ENCODE measurements at places on chromosomes 12 and 14.

DNA sequence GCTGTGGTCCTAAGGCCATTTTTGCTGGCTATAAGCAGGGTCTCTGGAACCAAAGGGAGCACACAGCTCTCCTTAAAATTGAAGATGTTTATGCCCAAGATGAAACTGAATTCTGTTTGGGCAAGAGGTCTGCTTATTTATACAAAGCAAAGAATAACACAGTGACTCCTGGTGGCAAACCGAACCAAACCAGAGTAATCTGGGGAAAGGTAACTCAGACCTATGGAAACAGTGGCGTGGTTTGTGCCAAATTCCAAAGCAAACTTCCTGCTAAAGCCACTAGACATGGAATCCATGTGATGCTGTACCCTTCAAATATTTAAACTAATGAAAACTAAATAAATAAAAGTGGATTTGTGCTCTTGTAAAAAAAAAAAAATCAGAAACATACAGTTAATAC is 29.6 kb upstream of the BICDL1 start:
- DNase-seq, result no peak

DNA sequence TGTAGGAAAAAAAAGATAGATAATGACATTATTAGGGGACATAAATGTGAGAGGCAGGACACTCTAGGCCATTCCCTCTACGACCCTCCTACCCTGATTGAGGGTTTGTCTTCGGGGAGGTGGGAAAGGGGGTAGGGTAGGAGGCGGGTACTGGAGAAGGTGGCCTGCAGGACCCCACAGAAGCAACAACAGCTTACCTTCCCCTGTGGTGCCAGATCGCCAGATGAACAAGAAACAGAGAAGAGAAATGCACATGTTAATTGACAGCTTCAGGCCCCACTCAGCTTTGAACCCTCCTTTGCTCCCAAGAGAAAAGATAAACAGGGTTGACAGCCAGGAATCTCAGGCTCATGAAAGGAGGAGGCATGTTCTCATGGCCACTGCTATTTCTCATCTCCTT is 4.8 kb downstream of the PHB2 start:
- no peak for DNase-seq

- no peak for DNase-seq
Observed at GRCh38 chr12:48525332-48525731, at the start of gene OR8S1. OR8S1 (plus strand) TSS chr12:48525632; CDS start chr12:48525632, 0 bp downstream.

DNA sequence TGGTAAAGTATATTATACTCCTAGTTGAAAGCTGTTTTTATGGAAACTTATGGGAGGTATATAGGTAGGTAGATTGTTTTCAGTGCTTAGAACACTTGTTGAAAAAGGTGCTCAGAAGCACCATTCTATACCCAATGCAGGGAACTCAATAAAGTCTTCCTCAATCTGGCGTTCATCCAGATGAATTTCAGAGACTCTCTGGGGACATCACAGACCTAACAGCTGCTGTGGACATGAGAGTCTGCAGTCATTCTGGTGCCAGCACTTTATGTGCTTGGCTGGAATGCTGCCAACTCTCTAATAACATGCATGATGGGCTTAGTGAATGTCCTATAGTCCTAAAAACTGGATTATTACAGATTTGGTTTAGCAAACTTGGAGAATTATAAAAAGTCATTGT is 115.9 kb downstream of the NTN4 start:
- no peak for DNase-seq

GRCh38 chr12:1974812-1975211 is 29.4 kb downstream of the DCP1B start:
- DNase-seq, result no peak

GRCh38 chr12:89960607-89961394 is 252.2 kb upstream of the ATP2B1 start:
- DNase-seq, result no peak
